ENCODE measurements at places on chromosomes 2 and 18.

- no peak for DNase-seq
Measured at GRCh38 chr2:62593825-62594224, 87.8 kb upstream of the TMEM17 start.

DNA sequence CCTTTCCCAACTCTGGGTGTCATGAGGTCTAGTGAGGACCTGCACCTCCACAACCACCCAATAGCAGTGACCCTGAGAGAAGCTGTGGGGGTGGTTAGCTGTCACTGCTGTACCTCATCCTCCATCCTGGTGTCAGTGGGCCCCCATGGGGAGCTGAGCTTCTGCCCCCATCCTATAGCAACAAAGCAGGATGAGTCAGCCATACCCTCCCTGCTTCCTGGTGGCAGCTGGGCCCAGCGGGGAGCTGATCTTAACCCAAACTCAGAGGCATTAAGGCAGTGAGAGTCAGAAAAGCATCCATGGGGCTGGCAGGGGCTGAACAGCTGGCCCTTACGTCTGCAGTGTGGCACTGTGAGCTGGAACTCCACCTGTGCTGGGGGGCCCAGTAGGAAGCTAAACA lies 247.8 kb upstream of the HDAC4 start:
- DNase-seq, result no peak

DNA sequence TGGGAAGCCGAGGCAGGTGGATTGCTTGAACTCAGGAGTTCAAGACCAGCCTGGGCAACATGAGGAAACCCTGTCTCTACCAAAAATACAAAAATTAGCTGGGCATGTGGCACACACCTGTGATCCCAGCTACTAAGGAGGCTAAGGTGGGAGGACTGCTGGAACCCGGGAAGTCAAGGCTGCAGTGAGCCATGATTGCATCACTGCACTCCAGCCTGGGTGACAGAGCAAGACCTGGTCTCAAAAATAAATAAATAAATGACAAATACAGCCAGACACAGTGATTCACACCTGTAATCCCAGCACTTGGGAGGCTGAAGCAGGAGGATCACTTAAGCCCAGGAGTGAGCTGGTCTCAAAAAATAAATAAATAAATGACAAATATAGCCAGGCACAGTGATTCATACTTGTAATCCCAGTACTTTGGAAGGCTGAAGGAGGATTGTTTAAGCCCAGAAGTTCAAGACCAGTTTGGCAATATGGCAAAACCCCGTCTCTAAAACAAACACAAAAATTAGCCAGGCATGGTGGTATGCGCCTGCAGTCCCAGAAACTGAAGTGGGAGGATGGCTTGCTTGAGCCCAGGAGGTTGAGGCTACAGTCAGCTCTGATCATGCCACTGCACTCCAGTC lies 6.2 kb downstream of the KANSL3 start:
- peak; percentile 81 for DNase-seq

DNA sequence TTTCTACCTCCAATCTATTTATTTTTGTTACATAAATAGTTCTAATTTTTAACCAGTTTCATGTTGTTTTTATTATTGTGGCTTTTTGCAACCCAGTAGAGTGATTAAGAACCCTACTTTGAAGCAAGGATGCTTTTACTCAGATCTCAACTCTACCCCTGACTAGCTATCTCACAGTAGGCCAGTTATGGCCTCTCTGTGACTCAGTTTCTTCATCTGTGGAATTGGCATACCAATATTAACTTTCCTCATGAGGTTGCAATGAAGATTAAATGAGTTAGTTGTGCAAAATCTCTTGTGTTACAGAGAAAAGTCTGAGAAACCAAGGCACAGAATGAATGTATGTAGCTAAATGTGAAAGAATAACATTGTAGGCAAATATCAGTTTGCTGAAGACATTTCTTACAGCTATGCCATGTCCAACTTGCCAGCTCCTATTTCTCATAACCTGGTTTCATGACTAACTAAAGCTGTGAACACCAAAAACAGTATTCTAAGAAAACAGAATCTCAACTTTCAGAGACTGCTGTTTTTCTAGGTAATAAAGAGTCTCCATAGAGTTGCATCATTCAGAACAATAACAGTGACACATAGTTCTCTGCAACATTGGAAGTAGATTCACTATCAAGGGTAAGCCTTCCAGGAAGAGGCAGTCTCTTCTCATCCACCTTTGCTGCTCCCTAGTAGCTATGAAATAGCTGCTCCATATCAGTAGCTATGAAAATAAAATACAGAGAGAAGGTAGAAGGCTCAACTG lies 33.2 kb upstream of the CYTIP start:
- DNase-seq, result peak; percentile 26

DNA sequence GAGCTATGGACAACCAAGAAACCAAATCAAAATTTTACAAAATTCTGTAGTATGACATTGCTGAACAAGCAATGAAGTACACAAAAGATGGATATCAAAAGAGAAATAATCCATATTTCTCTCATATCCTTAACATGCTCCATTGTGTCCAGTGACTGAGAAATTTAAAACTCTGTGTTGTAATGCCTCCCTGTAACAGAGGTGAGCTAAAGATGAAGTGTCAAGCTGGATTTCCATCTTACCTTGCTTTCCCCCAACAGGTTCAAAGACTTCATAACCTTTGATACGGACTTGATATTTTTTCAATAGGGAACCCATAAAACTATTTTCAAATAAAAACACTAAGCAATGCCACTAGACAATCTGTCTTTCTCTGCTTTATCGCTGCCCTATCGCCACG lies 95.7 kb upstream of the SERTAD2 start:
- no peak for DNase-seq

DNA sequence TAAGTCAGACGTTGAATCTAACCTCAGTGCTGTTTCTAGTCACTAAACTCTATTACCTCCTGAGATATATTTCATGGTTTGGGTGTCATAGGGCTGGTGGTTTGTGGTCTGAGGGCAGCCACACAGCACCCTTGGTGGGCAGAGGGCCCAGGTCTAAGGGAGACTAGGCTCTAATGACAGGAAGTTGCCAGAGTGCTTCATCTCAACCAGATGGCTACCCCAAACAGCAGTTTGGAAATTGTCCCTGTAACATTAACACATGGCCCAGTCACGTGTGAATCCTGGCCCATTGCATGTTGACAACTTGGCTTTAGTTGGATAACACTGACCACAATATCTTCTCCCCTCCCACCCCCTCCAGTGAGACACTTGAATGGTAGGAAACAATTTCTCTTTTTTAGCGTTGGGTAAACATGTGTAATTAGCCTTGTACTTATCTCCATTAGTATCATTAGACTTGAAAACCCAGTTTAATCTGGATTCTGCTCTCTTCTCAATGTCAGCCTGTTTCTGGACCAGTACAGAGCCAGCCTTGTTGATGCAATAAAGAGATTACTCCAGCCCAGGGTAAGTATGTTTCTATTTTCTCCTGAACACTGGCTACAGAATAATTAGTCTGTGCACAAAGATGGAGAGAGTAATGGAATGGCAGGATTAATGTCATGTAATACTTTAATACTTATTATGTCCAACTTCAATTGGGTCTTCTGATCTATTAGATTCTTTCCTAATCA lies 187.8 kb upstream of the SIX3 start:
- DNase-seq, result peak; percentile 74

DNA sequence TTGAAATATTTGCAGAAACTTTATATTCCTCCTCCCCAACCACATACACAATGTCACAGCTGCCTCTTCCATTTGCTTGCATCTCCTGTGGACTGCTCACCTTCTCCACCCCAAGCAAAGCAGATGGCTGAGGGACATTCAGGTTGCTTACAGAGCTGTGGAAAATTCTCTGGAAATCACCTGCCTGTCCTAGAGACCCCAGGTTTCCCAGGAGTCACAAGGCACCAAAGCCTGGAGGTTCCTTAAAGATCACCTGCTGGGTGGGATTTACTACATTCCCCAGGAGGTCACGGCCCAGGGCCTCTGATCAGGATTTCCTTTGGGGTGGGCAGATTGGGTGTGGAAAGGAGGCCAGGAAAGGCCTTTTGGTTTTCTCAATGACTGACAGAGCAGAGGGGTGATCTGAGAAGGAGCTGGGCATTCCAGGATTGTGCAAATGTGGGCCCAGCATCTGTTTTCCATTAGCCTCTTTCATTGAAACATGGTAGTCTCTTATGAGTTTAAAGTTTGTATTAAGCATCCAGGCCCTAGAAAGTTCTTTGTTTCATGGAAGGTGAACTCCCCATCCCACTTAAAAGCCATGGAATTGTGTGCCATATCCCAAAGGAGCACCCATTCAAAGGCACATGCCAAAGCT lies 410.7 kb upstream of the TNP1 start:
- peak; percentile 79 for DNase-seq

GRCh38 chr2:42107249-42108042 lies 59.6 kb downstream of the PKDCC start:
- no peak for DNase-seq

- DNase-seq, result no peak
Measured at GRCh38 chr2:17373741-17374140, 144.5 kb downstream of the RAD51AP2 start.

All from fibroblast of gingiva (primary cell).